DMS79 (cell line): ENCODE measurements at places on chromosomes 1 and 21.

GRCh38 chr1:92748138-92748537, 36.8 kb downstream of the EVI5 start:
- DNase-seq, result no peak

- DNase-seq, result no peak
Observed at GRCh38 chr1:27990920-27991537, 31.3 kb downstream of the XKR8 start.

- no peak for DNase-seq
Observed at GRCh38 chr1:78676993-78677392, 27.4 kb downstream of the IFI44 start.

- no peak for DNase-seq
Observed at GRCh38 chr1:39895731-39896480, 5.8 kb downstream of the MYCL start.

DNA sequence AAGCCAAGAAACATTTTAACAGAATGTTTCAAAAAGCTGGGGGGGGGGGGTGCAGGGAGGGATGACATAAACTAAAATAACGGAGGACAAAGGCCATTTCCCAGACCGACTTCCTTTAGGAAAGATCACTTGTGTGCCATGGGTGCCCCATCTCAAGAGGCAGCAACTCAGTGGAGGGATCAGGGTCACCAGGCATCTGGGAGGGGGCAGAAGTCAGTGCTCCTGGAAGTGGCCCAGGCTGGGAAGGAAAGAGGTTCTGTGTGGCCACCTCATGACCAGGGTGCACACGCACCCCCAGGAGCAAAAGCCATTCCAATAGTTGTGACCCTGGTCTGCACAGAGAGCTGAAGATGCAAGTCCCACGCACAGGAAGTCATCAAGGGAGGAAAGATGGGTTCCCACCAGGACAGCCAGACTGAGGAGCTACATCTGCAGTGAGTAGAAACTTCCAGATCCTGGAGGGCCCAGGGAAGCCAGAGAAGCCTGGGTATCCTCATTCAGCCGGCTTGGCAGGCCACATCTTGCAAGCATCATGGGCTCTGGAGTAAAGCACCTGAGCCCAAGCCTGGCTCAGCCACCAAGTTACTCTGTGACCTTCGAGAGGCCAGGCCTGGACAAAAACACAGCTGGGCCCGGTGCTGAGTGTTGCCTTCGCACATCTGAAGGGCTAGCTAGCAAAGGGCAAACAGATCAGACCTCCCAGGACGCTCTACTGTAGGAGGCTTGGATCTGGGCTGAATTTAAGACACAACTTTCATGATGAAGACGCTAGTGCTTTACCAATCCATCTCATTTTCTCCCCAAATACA, 36.0 kb downstream of the NPHP4 start:
- DNase-seq, result no peak

GRCh38 chr1:223358826-223359225, 5.2 kb downstream of the SUSD4 start:
- no peak for DNase-seq

DNA sequence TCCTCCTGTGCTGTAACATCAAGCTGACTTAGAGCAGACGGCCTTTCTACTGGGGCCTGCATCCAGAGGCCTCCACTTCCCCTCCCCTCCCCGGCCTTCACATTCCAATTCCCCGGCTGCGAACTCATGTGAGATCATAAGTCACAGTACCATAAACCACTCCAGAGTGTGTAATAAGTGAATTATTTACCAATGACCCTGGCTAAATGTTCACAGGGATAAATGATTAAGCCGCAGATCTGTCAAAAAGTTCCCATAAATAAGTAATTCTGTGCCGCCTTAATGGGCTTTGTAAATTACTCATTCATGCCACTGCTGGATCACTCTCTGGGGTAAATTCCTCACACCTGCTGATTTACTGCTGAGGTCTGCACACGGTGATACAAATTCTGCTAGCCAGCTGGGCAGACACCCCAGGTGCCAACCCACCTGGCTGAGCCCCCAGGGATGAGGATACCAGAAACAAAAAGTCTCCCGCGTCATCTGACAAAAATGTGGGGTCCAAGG, 27.4 kb upstream of the KIRREL1 start:
- DNase-seq, result no peak

GRCh38 chr1:38076455-38076854, 29.9 kb upstream of the POU3F1 start:
- no peak for DNase-seq

DNA sequence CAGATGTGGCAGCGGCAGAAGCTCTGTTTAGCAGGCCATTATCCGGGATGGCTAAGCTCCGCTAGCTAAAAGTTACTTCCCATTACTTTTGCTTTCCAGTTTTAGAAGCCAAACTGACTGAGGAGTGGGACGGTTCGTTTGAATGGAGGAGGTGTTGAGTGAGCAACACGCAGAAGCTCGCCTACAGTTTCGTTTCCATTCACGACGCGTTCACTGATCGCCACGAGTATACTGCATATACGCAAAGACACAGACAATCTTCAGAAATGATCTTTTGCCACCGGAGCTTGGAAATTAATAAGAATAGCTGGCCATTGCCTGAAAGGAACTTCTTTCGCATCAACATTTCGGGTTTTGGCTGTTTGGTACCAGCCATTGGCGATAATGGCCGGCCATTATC, 14.6 kb downstream of the SON start:
- no peak for DNase-seq

DNA sequence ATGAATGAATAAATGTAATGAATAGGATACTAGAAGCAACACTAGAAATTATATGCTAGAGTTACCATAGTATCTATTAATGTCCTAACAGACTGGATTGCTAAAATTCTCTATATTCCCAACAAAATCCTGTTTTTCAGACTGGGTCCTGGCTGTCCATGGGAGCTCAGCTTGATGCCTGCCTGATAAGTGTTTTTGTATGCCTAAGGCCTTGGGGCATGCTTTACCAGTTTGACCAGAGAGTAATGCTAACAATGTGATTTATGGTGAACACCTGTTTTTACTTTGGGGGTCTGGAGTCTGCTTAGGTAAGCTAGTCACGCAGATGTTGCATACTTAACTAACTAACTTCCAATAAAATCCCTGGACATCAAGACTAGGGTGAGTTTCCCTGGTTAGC, 318.8 kb upstream of the DEPDC1 start:
- no peak for DNase-seq

DNA sequence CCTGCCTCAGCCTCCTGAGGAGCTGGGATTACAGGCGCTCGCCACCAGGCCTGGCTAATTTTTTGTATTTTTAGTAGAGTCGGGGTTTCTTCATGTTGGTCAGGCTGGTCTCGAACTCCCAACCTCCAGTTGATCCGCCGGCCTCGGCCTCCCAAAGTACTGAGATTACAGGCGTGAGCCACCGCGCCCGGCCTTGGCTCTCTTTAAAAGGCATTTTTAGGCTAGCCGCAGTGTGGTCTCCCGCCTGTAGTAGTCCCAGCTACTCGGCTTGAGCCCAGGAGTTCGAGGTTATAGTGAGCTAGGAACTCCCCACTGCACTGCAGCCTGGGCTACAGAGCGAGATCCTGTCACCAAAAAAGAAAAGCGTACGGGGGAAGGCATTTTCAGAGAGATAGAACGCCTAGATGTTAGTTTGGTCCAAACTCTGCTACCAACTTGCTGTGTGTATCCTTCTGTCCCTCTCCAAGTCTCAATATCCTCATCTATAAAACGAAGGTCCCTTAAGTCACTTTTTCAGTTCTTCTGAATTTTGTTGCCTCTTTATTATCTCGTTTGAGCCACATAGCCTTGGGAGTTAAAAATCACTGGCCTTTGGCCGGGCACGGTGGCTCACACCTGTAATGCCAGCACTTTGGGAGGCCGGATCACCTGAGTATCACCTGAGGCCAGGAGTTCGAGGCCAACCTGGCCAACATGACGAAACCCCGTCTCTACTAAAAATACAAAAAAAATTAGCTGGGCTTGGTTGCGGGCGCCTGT, 734 bp downstream of the MED18 start:
- no peak for DNase-seq

- no peak for DNase-seq
Observed at GRCh38 chr1:101323535-101323934, 86.7 kb downstream of the S1PR1 start.

DNA sequence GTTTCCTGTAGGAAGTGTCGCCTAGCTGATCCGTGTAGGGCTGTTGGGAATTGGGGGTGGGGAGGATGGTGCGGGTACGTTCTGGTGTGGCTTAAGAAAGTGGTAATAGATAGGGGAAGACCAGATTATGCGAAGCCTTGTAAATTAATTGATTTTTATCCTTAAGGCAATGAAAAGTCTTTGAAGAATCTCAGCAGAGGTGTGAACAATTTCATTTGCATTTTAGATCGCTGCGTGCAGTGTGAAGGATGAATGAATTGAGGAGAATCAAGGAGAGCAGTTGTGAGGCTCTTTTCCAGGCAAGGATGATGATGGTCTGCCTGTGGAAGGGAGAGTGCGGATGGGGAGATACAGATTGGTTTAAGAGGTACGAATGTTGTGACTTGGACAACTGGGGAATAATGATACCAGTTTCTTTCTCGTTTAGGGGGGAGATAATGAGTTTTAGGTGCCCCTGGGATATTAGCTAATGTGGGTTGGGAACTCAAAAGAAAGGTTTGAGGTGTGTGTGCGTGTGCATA, 813 bp upstream of the DEDD start:
- DNase-seq, result no peak

DNA sequence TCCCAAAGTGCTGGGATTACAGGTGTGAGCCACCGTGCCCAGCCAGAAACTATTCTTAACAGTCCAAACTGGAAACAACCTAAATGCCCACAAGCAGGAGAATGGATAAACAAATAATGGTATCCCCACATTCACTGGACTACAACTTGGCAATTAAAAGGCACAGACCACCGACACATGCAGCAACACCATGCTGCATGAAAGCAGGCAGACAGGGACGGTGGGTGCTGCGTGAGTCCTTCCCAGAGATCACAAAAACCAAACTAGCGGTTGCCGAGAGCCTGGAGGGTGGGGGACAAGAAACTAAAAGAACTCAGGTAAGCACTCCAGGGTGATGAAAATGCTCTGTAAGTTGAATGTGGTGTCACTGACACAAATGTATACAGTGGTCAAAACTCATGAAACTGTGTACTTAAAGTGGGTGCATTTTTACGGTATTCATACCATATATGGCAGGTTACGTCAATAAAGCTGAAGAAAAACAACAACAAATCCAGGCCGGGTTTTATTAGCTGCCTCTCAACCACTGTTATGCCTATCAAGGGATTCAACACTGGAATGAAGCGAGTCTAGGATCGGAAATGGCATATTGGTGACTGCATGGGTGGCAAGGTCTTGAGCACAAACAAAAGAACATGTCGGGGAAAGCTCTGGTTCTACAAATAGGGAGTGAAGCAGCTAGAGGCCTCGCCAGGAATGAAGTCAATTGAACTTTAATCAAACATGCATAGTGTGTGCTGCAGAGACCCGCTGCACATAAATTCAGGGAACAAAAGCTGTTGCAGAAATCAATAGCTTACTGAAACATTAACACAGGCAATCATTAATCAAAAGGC, 52.4 kb downstream of the SLC45A1 start:
- no peak for DNase-seq
